ENCODE measurements at places on chromosomes 6 and 20.

DNA sequence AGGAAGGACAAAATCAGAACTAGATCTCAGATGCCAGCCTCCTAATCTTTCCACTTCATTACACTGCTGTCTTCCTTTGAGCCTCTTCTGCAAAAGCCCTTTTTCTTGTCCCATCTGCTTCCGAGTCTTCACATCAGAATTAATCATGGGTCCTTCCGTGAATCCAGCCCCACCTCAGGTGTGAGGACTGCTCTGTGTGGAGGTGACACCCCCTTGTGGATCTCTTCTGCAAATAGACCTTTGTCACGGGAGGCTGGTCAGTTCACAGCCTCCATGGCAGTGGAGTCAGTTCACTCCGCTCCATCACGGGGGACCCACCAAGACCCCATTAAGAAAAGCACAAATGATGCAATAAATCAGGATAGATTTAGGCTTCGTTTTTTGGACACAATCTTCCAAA, 171.1 kb downstream of the ADAT2 start:
- DNase-seq: no peak

DNA sequence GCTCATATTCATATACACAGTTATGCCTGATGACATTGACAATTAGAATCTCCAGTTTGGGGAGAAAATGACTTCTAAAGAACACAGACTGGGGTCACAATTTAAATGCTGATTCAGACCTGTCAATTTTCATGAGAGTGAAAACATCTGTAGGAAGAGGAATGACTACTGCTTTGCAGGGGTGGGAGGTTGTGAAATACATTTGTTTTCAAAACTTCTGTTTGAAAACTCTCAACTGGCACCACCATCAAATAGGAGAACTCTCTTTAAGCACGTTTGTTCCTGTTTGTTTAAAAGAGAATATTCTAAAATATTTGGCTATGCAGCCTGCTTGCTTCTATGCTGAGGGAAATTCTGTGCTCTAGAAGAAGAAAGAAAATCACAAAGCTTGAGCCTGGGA, 50.8 kb upstream of the ADGRF5 start:
- no peak for DNase-seq

GRCh38 chr6:67886840-67887292, 748.2 kb upstream of the ADGRB3 start:
- no peak for DNase-seq

GRCh38 chr6:20198775-20199174, 13.5 kb downstream of the MBOAT1 start:
- DNase-seq: no peak

- DNase-seq: no peak
Observed at GRCh38 chr20:47500554-47500953, 1.1 kb upstream of the NCOA3 start.

- DNase-seq: no peak
Observed at GRCh38 chr20:17940224-17940971, 28.2 kb downstream of the SNX5 start.

GRCh38 chr20:47611785-47612184, 110.1 kb downstream of the NCOA3 start:
- DNase-seq: no peak

All from stimulated activated CD4-positive, alpha-beta T cell treated with anti-CD3 and anti-CD28 coated beads, Interleukin-1b, Interleukin-23, amount 100 ng/mL, for 4 hours (primary cell).